ENCODE measurements at places on chromosomes 4 and X. TPM values are rescaled to one million over a fixed set of nuclear protein-coding genes. Genes with fewer than 3 reads are reported as not detected.

- no peak for DNase-seq
Observed at GRCh38 chrX:40465735-40466551, 114.8 kb upstream of the ATP6AP2 start.

The DCTD gene
- 59.4 TPM for total RNA-seq

The MGAT4D gene
- not detected for total RNA-seq

DNA sequence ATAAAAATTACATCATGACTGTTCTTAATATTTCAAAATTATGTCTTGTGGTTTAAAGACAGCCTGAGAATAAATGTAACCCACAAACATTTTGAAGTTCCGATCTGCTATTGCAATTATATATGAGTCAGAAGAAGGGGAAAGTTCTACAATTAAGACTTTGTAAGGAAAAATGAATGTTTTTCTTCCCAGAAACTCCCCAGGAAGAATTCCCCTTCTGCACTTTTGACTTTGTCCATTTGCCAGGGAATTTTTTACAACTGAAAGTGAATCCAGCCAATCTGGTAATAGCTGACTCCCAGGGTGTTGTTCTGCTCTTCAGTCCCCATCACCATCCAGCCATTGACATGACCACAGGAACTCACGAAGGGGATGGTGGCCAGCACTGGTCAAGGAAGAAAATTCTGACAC is 61.6 kb upstream of the NOCT start:
- DNase-seq = no peak

DNA sequence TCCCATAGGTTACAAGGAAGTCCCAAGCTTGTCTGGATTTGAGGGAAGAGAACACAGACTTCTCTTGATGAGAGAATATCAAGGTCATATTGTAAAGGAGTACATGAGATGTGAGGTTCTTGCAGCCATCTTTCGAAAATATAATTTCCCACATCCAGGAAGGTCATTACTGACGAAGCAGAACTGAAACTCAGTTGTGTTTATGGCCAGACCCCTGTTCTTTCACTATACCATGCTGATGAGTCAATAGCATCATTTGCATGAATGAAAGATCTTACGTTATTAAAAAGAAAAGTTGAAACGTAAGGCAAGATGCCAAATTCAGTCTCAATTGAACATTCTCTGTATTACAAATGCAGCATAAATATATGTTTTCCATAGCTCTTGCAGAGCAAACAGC is 14.2 kb upstream of the CCDC149 start:
- DNase-seq = no peak

- no peak for DNase-seq
Observed at GRCh38 chrX:113651306-113651705, 810.7 kb upstream of the AMOT start.

- no peak for DNase-seq
Observed at GRCh38 chr4:41507291-41507947, 30.5 kb upstream of the LIMCH1 start.

The NR3C2 gene
- total RNA-seq = 13.0 TPM

GRCh38 chr4:88054901-88055300 is 47.5 kb downstream of the PKD2 start:
- DNase-seq = peak; percentile 11

The PABPC4L gene
- 0.19 TPM for total RNA-seq

GRCh38 chrX:43718956-43719355 is 62.9 kb downstream of the MAOA start:
- DNase-seq = no peak

- no peak for DNase-seq
Observed at GRCh38 chr4:124329134-124329533, 383.4 kb downstream of the ANKRD50 start.

The SLC25A43 gene
- total RNA-seq = 6.5 TPM

GRCh38 chrX:56232221-56233082 is at the start of gene KLF8:
KLF8 (plus strand) TSS chrX:56232356; CDS start chrX:56233335, 979 bp downstream.
- peak; percentile 66 for DNase-seq

DNA sequence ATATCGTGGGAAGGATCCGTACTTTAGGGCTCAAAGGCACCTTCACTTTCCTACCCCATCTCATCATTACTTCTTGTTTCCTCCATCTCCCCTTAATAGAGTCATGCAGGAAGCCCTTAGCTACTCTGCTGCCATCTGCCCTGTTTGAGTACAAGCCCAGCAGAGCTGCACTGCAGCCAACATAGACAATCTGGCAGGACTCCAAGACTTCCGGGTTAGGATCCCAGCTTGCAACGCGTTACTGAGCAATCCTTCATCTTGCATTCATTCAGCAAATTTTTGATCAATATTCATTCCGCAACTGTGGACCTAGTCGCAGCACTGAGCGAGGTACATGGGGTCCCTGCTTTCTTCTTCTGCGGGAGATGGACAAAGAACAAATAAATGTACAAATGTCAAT is 344.9 kb downstream of the BCOR start:
- no peak for DNase-seq

The CXCL10 gene
- not detected for total RNA-seq

The UGT2B10 gene
- total RNA-seq = not detected

The CITED1 gene
- not detected for total RNA-seq

GRCh38 chrX:150569155-150569477 is 695 bp downstream of the MTM1 start:
- no peak for DNase-seq

DNA sequence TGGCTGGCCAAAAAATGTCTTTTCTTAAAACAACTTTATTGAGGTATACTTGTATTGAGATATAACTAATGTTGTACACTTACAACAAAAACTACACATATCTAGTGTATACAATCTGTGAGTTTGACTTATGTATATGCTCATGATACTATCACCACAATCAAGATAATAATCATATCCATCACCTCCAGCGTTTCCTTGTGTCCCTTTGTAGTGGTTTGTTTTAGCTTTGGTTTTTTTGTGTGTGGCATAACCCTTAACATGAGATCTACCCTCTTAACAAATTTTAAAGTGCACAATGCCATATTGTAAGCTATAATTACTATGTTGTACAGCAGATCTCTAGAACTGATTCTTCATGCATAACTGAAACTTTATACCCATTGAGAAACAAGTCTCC is 13.4 kb upstream of the PCSK1N start:
- DNase-seq = no peak

GRCh38 chr4:139253046-139253445 is 27.0 kb downstream of the MGARP start:
- no peak for DNase-seq

- no peak for DNase-seq
Observed at GRCh38 chrX:123077631-123078030, 106.4 kb upstream of the GRIA3 start.

The GAGE12D gene
- total RNA-seq = not detected

DNA sequence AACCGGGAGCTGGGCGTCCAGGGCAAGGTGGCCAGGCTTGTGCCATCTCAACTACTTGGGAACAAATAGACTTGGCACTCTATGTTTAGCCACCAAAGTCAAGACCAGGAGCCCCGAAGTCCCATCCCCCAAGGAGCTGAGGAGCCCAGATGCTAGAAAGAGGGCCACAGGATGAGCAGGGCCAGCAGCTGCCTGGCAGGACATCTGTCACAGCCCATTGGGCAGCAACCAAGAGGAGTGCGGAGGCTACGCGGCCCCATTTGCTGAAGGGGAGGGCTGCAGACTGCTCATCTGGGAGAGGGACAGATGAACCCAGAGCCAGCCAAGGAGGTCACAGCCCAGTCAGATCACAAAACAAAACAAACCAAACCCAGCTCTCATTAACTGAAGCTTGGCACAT is 22.9 kb upstream of the SOWAHD start:
- DNase-seq = no peak

DNA sequence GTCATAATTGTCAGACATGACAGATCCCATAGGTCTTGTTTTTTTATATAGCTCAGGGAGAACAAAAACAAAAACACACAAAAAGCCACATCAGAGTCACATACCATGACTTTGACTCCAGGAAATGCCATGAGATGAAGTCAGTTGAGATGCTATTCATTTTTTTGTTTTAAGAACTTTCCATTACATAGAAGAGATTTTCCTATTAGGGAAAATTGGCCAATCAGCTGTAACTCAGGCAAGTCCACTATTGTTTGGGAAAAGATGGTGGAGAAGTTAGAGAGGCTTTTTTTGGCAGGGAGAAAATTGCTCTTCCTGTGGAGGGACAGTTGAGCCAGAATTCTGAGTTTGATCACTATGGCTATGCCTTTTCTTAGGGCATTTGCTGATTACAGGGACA is 72.6 kb downstream of the SMARCA5 start:
- no peak for DNase-seq

GRCh38 chr4:81428002-81428401 is 43.7 kb downstream of the RASGEF1B start:
- DNase-seq = no peak

The SPATA18 gene
- 4.0 TPM for total RNA-seq

GRCh38 chrX:56120242-56120641 is 111.9 kb upstream of the KLF8 start:
- no peak for DNase-seq

DNA sequence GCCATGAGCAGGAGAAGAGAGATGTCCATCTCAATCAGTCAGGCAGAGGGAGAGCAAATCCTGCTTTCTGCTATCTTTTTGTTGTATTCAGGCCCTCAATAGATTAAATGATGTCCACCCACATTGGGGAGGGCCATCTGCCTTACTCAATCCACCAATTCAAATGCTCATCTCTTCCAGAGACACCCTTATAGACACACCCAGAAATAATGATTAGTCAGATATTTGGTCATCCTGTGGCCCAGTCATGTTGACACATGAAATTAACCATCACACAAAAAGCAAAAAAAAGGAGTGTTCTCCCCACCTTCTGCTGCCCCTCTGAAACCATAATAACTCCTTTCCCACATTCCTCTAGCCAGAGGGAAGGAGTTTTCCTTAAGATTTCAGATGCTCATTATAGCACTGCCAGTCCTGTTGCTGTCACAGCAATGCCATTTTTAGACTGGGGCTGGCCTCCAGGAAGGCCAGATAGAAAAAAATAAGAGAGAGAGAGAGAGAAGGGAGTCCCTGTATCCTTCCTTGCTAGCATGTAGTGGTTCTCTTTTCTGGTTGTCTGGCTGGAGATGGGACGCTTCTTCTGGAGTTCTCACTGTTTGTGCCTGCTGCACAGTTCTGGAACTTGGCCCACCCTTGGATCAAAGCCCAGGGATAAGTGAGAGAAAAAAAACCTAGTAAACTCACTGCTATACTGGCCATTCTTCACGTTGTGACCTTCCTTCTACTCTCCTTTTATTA is 177.7 kb downstream of the RBM46 start:
- peak; percentile 34 for DNase-seq
